ENCODE measurements at places on chromosomes 2 and 18.

GRCh38 chr2:141497272-141497671, 633.5 kb downstream of the LRP1B start:
- DNase-seq = no peak

- no peak for DNase-seq
Measured at GRCh38 chr2:79936715-79937114, 367.8 kb downstream of the LRRTM1 start.

- no peak for DNase-seq
Measured at GRCh38 chr2:157428500-157429175, 15.3 kb downstream of the CYTIP start.

- no peak for DNase-seq
Measured at GRCh38 chr18:49081511-49082155, 130.9 kb upstream of the SMAD7 start.

- no peak for DNase-seq
Measured at GRCh38 chr2:16291226-16291625, 350.9 kb downstream of the MYCN start.

DNA sequence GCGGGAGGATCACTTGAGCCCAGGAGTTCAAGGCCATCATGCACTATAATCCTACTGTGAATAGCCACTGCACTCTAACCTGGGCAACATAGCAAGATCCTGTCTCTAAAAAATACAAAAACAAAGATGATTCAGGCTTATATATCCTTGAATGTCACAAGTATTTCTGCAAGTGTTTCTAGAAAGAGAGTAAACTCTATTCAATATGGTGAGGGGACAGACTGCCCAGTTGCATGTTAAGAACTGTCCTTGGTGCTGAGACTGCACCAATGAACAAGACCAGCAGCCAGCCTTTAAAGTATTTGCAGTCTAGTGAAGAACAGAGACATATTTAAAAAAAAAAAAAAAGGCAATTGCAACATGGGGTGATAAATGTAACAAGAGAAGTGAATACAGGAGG, 16.4 kb downstream of the MAP3K19 start:
- no peak for DNase-seq

DNA sequence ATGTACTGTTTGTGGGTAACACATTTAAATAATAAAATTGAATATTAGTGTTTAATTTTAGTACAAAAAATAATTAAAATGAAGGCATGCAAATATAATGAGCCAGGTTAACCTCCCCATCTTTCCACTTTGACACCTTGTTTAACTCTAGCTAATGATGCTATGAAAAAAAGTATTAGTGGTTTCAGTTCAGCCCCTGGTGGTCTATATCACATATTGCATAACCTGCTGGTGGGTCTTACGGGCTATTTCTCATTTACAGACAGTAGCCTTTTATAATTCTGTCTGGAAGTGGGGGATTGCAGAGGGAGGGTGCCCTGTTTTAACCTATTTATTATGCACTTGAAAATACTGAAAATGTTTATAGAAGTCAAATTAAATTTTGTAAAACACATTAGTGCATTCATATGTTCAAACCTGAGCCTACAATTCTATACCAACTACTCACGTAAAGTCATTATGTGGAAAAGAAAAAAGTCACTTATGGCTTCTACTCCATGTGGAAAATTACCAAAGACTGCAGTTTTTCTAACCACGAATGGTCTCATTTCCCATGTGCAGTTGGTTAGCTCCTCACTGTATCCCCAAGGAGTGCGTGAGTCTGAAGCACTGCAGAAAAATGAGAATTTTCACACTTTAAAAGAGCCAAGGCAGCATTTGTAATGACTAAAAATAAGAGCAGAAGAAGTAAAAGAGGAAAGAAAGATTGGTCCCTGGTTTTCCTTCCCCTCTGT, 381.0 kb downstream of the MTX2 start:
- no peak for DNase-seq

- no peak for DNase-seq
Measured at GRCh38 chr2:192247456-192247855, 52.7 kb upstream of the TMEFF2 start.

GRCh38 chr2:232829988-232830387, 40.1 kb upstream of the SNORC start:
- no peak for DNase-seq

DNA sequence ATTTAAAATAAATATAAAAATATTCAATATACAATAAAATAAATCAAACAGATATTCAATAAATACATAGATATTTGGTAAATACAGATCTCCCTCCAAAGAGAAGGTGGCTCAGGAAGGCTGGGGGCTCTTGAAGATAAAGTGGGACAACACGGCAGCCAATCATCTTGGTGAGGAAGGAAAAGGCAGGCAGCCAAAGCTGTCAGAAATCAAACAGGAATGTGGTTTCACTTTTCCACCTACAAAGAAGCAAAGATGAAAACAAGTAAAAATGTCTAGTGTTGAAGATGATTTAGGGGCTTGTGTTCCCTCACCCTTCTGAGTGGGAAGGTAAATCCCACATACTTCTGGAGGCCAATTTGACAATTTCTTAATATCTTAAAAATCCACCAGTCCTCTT, 85.7 kb downstream of the B3GNT2 start:
- DNase-seq = no peak

DNA sequence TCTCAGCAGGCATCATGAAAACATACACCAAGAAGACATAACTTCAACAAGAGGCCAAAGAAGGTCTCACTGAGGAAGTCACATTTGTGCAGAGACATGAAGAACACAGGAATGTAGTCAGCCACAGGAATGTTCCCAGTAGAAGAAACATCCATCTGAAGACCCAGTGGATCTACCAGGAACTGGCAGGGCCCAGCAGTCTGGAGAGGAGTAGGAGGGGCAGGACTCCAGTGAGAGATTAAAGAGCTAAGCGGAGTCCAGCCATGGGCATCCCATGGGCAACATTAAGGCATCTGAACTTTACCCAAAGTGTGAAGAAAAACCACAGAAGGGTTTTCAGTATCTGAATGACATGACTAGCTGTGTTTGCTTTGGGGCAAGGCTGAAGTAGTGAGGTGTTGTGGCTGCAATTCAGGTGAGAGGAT, 103.1 kb downstream of the UPP2 start:
- no peak for DNase-seq

- DNase-seq = no peak
Measured at GRCh38 chr2:108870069-108870644, 83.6 kb downstream of the CCDC138 start.

DNA sequence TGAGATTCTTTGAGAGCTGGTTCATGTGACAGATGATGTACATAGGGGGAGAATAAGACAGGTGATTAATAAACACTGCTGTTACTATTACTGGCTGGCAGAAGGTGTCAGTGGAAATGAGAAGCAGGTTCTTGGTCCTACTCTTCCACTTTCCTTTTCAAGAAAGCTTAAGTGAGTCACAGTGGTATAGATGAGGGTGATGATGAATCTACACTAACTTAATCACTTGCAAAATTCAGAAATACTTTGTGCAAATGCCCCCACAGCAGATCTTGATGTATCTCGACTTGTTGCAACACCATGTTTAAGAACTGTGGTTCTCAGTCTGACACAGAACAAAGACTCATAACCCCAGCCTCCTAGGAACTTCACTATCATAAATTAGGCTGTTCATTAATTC, 35.9 kb upstream of the MGAT5 start:
- no peak for DNase-seq

DNA sequence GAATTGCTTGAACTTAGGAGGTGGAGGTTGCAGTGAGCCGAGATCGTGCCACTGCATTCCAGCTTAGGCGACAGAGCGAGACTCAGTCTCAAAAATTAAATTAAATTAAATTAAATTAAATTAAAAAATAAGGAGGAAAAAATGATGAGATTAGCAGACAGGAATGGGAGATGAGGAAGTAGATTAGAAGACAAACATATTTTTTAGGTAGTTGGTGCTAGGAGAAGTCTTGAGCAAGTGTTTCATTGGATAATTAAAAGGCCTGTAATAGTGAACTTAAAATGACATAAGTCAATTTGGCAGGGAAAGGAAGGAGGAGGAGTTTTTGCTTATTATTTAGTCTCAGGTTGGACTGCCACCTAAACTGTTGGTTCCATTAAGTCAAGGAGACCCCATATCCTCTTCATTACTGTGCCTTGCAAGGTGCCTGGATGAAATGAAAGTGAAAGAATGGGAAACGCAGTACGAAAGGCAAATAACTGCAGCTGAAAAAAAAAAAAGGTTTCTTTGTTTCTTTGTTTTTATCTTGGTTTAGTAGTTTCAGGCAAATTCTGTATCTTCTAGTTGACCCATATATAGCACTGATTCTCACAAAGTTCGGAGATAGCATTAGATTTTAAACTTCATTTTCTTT, 162.0 kb downstream of the SLC8A1 start:
- DNase-seq = no peak

Data from activated T-cell treated with anti-CD3 and anti-CD28 coated beads, Interleukin-2, amount 50 U/mL, for 1 hour (primary cell).